Stimulated activated CD4-positive, alpha-beta T cell treated with anti-CD3 and anti-CD28 coated beads, TNF-alpha, amount 100 ng/mL, for 1 hour (primary cell): ENCODE measurements at places on chromosomes 7 and 10.

DNA sequence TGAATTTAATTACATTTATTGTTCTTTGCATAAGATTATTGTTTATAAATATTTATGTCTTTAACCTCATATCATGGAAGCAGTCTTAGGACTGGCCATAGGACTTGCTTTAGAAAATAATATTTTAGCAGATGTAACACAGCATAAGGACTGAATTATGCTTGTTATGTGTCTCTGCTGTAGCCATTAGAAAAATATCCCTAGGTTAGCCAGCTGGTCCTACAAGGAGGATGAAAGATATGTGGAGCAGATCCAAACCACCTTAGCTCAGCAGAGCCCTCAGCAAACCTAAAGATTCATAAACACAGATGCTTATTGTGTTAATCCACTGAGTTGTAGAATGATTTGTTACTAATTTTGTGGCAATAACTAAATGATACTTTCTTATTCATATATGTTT, 166.0 kb upstream of the COL1A2 start:
- no peak for DNase-seq

DNA sequence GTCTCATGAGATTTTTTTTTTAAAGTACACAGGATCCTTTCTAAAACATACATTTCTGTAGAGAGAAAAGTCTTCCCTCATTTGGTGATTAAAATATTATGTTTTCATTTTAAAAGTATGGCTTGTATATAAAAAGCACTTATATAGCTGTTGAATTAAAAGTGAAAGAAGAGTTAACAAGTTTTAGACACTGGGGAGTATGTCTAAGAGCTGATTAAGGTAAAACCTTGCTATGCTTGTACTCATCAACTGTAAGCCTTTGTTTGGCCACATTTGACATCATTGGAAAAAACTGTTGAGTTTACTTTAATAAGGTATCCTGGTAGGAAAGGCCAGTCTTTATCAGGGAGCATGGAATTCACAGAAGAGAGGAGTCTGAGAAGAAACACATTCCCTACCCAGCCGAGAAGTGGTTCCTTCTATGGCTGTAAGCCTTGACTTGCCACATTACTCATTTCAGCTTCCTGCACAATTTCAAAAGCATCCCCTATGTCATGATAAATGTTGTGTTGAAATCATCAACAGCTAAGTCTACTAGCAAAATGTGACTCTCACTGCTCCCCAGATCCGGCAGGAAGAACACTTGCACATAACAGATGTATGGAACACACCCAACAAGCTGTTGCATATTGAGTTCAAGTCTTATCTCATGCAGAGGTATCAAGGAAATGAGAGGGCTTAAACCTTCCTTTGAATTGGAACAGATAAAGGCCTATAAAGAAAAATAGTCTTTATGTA, 171.8 kb upstream of the CDK1 start:
- no peak for DNase-seq

DNA sequence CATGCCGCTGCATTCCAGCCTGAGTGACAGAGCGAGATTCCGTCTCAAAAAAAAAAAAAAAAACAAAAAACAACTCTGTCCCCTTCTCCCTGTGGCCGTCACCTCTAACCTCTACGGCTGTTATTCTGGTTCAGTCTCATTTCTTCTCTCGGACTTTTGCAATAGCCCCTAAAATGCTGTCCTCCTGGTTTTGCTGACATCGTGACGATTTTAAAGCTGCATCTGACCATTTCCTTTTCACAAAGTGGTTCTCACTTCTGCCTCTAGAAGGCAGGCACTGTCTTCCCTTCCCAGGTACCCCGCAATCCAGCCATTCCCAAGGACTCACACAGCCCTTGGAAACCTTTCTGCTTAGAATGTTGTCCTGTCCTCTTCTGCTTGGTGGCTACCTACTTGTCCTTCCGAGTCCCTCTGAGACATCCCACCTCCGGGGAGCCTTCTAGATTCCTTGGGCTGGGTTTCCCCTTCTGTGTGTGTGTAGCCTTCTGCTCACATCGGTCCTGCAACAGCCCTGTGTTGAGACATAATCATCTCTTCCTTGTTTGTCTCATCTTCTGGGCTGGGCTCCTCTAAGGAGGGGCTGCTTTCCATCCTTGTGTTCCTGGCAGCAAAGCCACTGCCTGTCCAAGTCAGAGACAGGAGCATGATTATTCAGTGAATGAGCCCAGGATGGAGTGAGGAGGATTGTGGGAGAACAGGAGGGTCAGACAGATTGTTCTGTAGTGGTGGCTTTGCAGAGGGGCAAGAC, 83.1 kb downstream of the GRK5 start:
- no peak for DNase-seq

- DNase-seq, result no peak
These were observed 1292.0 kb downstream of the XPNPEP1 start for GRCh38 chr10:108631332-108631731.

- DNase-seq, result no peak
These were observed 52.5 kb downstream of the PTPRE start for GRCh38 chr10:127959428-127959827.

GRCh38 chr7:776992-777727, 50.1 kb upstream of the PRKAR1B start:
- no peak for DNase-seq

DNA sequence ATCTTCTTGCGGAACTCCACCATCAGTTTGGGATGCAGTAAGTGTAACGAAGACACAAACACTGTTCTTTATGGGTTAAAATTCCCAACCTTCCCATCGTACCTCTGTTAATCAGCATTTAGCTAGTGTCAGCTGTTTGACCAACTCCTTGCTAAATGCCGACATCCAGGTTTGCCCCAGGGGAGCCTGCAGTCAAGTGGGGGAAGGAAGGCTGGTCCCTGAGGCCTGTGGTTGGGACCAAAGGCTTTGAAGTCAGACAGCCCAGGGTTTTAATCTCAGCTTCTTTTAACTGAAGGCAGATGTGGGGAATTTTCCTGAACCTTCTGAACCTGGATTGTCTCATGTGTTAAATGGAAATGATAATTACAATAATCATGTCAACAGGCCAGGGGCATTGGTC, 443.7 kb downstream of the GLRX3 start:
- no peak for DNase-seq

DNA sequence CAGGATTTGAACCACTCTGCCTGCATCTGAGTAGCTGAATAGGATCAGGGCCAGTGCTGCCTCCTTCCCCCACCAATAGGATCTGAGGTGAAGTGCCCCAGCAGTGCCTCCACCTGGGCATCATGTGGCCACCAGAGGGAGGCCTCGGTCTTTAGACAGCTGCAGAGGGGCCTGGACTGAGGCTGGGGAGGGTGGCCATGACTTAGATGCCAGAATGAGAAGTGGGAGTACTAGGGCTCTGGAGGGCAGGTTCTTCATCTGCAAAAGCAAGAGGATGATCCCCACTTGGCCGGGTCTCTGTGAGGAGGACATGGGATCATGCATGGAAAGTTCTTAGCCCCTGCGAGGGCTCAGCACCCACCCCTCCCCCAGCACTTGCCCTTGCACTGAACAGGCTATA, 56.9 kb downstream of the NEUROG3 start:
- no peak for DNase-seq

DNA sequence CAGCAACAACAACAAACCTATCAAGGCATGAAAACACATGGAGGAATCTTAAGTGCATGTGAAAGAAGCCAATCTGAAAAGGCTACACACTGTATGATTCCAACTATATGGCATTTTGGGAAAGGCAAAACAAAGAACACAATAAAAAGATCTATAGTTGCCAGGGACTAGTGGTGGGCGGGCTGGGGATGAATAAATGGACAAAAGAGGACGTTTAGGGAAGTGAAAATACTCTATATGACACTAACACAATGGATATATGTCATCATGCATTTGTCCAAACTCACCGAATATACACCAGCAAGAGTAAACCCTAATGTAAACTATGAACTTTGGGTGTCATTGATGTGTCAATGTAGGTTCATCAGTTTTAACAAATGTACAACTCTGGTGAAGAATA, 89.1 kb downstream of the SEMA3E start:
- no peak for DNase-seq

DNA sequence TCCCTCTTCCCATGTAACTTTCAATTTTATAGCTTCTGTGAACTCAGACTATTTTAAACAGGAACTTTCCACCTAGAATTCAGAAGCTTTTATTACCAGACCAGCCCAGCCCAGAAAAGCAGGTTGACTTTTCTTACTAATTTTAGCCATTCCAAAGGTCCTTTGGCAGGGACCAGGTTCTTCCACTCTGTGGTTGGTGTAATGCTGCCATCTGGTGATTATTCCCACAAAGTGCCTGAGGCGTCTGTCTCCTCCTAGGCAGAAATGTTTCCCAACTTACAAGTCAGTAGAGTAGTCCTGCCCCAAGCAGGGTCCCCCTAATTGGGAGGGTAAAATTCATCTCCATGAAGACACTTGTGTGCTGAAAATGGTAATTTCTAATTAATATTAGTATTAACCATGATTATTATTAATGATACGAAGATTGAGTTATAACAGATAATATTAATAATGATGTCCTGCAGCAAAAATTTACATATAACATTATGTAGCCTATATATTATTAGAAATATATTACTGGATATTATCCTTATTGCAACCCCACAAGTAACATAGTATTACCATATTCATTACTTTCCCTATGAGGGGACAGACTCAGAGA, 53.0 kb upstream of the PPP1R17 start:
- no peak for DNase-seq

- no peak for DNase-seq
These were observed 25.5 kb upstream of the BAG3 start for GRCh38 chr10:119625570-119626280.

DNA sequence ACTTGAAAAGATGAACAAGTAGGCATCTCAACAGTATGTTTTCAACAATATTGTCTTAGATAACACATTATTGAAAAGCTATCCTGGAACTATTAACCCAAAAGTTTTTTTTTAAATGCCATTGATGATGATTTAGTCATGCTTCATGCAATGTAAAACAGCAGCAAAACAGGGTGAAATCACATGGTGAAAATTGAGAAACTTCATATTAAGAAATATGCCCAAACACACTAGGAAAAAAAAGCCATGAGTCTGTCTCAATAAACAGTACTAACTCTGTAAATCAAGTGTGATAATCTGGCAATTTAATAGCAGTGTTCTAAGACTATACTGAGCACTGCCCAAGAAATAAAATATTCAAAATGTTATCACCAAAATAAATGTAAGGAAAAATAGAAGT, 613.1 kb downstream of the KCNMA1 start:
- DNase-seq, result no peak

DNA sequence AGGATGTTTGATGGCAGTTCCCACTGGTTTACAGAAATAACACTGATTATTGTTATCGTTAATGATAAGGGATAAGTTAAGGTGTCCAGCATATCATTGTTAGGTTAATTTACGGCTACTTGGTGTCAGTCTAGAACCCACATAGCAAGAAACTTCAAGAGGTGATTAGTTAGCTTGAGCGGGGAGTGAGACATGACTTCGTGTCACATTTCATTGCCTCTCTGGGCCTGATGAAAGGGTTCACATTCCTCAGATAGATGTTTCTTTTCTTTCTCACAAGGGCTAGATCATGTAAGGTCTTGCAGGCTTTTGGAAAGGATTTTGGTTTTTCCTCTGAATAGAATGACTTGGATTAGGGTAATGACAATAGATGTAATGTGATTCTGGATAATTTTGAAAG, 26.7 kb downstream of the WAC start:
- no peak for DNase-seq

DNA sequence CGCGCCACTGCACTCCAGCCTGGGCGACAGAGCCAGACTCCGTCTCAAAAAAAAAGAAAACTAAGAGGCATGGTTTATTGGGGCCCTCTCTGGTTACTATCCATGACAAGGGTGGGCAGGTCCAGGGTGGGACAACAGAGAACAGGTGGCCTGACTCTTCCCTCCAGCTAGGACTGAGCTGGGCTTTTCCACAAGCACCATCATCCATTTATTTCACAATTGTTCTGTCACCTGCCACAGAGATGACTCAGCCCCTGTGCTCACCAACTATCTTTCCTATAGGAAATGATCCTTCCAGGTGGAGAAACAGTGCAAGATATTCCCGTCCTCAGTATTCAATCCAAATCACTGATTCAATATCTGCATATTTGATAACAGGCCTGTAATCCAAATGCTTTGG, 44.9 kb upstream of the MYL10 start:
- no peak for DNase-seq

- DNase-seq, result no peak
These were observed 1.4 kb upstream of the SH3PXD2A start for GRCh38 chr10:103856797-103857170.

- no peak for DNase-seq
These were observed 350.1 kb downstream of the RNLS start for GRCh38 chr10:88232983-88233543.

DNA sequence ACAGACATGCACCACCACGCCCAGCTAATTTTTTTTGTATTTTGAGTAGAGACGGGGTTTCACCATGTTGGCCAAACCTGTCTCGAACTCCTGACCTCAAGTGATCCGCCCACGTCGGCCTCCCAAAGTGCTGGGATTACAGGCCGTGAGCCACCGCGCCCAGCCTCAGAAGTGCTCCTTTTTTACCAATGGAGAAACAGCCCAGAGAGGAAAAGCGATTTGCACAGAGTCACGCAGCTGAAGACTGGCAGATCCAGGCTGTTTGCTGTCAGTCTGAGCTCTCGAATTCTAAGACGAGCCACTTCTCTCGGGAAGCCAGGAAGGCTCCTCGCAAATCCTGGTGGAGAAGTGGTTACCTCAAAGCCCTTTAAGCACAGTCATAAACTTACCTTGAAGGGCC, 57.4 kb upstream of the SDK1 start:
- DNase-seq, result no peak

DNA sequence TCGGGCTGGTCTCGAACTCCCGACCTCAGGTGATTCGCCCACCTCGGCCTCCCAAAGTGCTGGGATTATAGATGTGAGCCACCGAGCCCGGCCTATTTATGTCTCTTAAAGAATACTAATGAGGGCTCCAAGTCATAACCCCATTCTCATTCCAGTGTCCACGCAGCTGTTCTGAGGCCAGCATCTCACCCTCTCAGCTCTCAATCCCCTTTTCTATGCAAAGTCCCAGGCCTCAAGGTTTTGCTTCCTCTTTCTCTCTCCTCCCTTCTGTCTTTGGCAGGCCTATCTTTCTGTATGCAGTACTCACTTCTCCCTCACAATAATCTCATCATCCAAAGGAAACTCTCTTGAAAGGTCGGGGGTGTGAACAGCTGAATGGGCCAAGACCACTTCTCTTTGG, 28.0 kb upstream of the VSIR start:
- DNase-seq, result no peak

GRCh38 chr10:5533098-5533731, 8.5 kb downstream of the CALML3 start:
- DNase-seq, result no peak
